ENCODE measurements at places on chromosomes 7 and 10. TPM values are rescaled to one million over a fixed set of nuclear protein-coding genes. Genes with fewer than 3 reads are reported as not detected.

ST8SIA6 gene
- total RNA-seq, result not detected

TMEM270 gene
- not detected for total RNA-seq

DDC gene
- not detected for total RNA-seq

DRGX gene
- not detected for total RNA-seq

VIPR2 gene
- total RNA-seq, result 17.8 TPM

FAM131B gene
- 0.53 TPM for total RNA-seq

Measured in ascending aorta (tissue), 2 donors.